ENCODE measurements at places on chromosomes 5 and 9.

- DNase-seq: no peak
These were observed 150.0 kb downstream of the CDC42SE2 start for GRCh38 chr5:131413605-131414559.

DNA sequence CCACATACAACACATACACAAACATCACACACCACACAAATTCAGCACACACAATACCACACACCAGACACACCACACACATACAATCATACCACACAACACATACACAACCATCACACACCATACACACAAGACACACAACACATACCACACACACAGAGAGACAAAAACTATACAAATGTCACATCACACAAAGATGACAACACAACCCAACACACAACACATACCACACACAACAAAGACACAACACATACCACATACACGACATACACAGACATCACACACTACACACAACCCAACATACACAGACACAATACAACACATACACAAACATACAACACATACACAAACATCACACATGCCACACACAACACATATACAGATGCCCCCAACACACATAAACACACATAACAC is 44.8 kb downstream of the ROR2 start:
- no peak for DNase-seq

GRCh38 chr5:33120671-33121070 is 320.1 kb upstream of the TARS1 start:
- no peak for DNase-seq

DNA sequence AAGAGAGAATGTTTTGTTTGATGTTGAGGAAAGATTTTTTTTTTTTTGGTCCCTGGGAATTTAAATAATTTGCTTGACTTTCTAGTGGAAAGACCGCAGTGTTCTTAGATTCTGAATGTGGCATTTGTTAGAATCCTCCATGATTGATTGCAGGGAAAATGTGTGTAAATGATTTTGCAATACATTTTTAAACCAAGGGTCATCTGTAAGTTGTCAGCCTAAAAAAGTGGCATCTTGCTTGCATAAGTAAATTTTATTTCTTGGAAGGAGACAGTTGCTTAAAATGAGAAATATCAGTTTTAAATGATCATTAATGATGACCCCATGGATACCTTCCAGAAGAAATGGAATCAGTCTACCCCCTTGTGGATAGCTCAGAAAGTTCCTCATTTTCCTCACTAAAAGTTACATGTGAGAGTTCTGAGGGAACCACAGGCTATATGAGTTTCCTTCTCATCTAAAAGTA is 105.1 kb upstream of the SLC25A48 start:
- no peak for DNase-seq

DNA sequence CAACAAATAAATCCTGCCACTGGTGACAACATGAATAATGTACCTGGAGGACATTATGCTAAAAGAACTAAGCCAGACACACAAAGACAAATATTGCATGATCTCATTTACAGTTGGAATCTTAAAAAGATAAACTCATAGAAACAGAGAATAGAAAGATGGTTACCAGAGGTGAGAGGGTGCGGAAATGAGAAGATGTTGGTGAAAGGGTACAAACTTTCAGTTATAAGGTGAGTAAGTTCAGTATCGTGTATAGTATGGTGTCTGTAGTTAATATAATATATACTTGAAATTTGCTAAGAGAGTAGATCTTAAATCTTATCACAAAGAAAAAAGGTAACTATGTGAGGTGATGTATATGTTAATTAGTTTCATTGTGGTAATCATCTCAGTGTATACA is 63.3 kb downstream of the PRRC1 start:
- DNase-seq: no peak

DNA sequence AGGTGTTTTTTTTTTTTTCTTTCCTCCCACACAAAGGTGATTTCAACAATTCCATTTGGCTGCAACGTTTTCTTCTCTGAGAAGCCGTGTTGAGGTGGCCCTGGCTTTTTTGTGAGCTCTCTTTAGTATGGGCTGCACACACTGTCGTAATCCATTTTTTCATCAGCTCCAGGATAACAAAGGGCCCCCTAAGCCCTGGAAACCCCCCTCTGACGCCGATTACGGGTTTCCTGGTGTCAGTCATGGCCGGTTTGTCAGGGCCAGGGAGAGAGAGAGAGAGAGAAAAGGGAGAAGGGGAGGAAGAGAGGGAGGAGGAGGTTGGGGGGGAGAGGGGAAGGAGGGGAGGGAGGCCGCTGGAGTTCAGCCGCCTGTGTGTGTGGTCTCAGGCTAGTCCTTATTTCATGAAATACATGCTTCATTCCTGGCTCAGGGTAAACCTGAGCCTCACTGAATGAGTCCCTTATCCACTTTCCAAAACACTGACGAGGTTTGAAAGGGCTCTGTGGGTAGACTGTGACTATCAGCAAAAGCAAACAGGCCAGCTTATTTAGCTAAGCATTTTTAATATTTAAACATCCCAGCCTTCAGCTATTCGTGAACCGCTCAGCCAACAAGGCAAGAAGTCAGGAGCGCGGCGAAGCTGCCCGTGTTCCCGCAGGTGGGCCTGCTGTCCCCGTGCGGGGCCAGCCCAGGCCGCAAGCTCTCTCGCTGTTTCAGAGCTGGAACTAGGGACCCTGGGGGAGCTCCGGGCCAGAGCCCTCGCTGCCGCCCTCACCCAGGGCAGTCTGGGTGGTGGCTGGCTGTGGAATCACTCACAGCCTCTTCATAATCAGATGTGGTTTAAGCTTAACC is 172.8 kb downstream of the ERCC6L2 start:
- DNase-seq: no peak

GRCh38 chr5:107011605-107012004 is 659.1 kb downstream of the EFNA5 start:
- no peak for DNase-seq

- DNase-seq: no peak
These were observed 118.7 kb upstream of the CCDC112 start for GRCh38 chr5:115415143-115415491.

DNA sequence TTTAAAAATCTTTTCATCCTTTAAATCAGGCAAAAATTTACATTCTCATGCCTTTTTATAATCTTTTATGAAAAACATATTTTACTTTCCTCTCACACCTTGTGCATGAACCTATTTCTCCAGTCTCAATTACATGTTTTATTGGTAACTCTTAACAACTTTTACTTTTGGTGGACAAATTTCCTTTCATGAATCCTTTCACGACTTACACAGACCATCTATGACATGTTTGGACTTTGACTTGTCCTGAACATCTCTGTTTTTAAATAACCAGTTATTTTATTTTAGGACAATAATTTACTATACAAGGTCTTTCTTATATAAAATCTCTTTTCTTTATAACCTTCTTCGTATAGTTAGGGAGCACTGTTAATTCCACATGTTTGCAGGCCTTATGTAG is 26.5 kb upstream of the MTMR12 start:
- no peak for DNase-seq

DNA sequence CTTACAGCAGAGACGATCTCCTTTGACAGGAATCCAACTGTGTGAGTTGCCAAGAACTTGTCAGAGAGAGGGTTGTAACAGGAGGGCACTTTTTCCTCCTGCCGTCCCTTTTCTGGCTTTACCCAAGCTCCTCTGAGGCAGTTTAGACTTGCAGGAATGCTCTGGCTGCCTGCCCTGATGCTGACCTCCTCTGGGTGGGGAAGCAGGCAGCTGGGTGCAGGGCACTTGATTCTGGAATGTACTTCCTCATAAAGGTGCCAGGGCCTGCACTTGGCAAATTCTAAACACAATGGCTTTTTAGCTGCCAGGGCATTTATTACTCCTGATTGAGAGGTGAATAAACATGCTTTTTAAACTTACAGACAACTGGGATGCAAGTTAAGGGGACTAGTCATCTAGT is 190.4 kb downstream of the EPB41L4A start:
- no peak for DNase-seq

GRCh38 chr5:119292701-119293515 is 62.9 kb upstream of the TNFAIP8 start:
- DNase-seq: no peak

GRCh38 chr9:306907-307306 is 92.2 kb downstream of the DOCK8 start:
- no peak for DNase-seq

DNA sequence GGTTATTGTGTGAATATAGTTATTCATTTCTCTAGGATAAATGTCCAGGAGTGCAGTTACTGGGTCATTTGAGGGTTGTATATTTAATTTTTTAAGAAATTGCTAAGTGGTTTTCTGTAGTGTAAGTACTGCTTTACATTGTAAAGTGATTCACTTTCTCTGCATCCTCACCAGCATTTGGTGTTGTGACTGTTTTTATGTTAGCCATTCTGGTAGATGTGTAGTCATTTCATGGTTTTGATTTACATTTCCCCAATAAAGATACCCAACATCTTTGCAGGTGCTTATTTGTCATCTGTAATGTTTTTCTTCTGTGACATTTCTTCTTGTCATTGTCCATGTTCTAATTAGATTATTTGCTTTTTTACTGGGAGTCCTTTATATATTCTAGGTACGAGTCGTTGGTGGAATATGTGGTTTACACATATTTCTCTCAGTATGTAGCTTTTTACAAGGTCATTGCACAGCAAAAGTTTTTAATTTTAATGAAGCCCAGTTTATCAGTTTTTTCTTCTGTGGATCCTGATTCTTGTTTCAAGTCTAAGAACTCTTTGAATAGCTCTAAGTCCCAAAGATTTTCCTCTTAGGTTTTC is 34.0 kb downstream of the SCGB3A1 start:
- DNase-seq: no peak

GRCh38 chr9:100216178-100216787 is 117.2 kb downstream of the INVS start:
- DNase-seq: peak; percentile 12

GRCh38 chr9:107106416-107106815 is 176.7 kb upstream of the RAD23B start:
- DNase-seq: no peak

DNA sequence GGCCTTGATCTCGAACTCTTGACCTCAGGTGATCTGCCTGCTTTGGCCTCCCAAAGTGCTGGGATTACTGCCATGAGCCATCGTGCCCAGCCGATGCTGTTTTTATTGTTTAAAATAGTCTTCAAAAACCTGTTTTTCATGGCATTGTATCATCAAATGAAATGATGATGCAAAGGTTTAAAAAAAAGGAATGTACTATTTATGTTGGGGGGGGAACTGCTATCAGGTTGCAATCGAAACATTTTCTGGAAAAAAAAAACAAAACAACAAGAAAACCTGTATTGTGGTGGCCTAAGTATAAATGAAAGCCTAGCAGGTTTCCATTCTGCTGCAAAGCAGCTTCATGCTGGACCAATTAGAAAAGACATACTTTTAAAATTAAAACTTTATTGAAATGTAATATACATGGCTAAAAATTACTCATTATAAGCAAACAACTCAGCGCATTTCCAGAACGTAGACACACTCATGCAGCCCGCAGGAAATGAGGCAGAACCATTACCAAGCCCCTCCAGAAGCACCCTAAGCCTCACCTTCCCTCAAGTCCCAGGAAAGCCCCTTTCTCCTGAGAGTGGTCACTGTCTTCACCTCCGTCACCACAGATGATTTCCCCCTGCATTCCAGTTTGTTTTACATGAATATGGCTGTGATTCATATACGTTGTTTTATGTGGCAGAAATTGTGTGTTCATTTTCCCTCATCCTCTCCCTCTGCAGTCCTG is 19.0 kb downstream of the GPR107 start:
- no peak for DNase-seq

Measured in stimulated activated CD8-positive, alpha-beta memory T cell treated with anti-CD3 and anti-CD28 coated beads, Interleukin-15, amount 100 ng/mL, for 24 hours (primary cell).